ENCODE measurements at places on chromosomes 3 and 15. TPM values are rescaled to one million over a fixed set of nuclear protein-coding genes. Genes with fewer than 3 reads are reported as not detected.

COL6A6 gene
- not detected for total RNA-seq

ANKRD34C gene
- not detected for total RNA-seq

SLC6A1 gene
- total RNA-seq, result not detected

IGSF10 gene
- not detected for total RNA-seq

WDR76 gene
- total RNA-seq, result 7.0 TPM

ACKR2 gene
- total RNA-seq, result 0.42 TPM

SLC30A4 gene
- 2.1 TPM for total RNA-seq

ATP13A5 gene
- not detected for total RNA-seq

SQOR gene
- 14.0 TPM for total RNA-seq

LRIG1 gene
- 30.1 TPM for total RNA-seq

IL17RC gene
- 0.88 TPM for total RNA-seq

ATP2B2 gene
- not detected for total RNA-seq

CIDEC gene
- total RNA-seq, result not detected

KLF13 gene
- total RNA-seq, result 284 TPM

ISLR gene
- not detected for total RNA-seq

SLC24A1 gene
- total RNA-seq, result 2.2 TPM

LIPC gene
- 0.61 TPM for total RNA-seq

SNX22 gene
- 0.19 TPM for total RNA-seq

GP9 gene
- total RNA-seq, result not detected

CNTN3 gene
- not detected for total RNA-seq

MAGEL2 gene
- not detected for total RNA-seq

WDR48 gene
- 81.2 TPM for total RNA-seq

CCR9 gene
- 6.5 TPM for total RNA-seq
